ENCODE measurements at places on chromosomes 16 and 17. TPM values are rescaled to one million over a fixed set of nuclear protein-coding genes. Genes with fewer than 3 reads are reported as not detected.

UBTF gene
- polyA plus RNA-seq: 30.3 TPM

TP53TG3C gene
- 0.06 TPM for polyA plus RNA-seq

ZNF174 gene
- 2.9 TPM for polyA plus RNA-seq

SLFN13 gene
- 3.7 TPM for polyA plus RNA-seq

CDH13 gene
- 4.3 TPM for polyA plus RNA-seq

C1QL1 gene
- polyA plus RNA-seq: 0.79 TPM

TM4SF5 gene
- not detected for polyA plus RNA-seq

SCN4A gene
- polyA plus RNA-seq: 0.08 TPM

RRAD gene
- polyA plus RNA-seq: 93.6 TPM

KRT32 gene
- polyA plus RNA-seq: 1.9 TPM

KRT27 gene
- polyA plus RNA-seq: not detected

MT3 gene
- polyA plus RNA-seq: 0.67 TPM

PMP22 gene
- polyA plus RNA-seq: 5.7 TPM

OTOP2 gene
- polyA plus RNA-seq: 0.77 TPM

All from esophagus (tissue), 2 donors.